MV-4-11 (cell line): ENCODE measurements at places on chromosomes 6 and 20.

DNA sequence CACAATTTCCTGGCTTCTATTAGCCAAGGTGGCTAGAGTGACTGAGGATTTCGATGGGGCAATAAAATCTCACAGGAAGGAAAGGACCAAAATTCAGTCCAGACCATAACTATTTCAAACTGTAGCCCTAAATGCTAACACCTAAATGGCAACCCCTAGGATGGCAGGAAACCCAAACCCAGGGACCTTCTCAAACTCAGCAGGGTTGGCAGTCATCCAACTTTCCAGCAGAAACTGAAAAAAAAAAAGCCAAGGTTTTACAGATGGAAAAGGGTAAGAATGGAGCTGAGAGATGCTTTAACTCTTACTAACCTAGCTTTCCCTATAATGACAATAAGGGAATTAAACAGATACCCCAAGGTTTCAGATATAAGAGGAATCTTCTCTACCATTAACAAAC lies 10.5 kb downstream of the IBTK start:
- DNase-seq: no peak

DNA sequence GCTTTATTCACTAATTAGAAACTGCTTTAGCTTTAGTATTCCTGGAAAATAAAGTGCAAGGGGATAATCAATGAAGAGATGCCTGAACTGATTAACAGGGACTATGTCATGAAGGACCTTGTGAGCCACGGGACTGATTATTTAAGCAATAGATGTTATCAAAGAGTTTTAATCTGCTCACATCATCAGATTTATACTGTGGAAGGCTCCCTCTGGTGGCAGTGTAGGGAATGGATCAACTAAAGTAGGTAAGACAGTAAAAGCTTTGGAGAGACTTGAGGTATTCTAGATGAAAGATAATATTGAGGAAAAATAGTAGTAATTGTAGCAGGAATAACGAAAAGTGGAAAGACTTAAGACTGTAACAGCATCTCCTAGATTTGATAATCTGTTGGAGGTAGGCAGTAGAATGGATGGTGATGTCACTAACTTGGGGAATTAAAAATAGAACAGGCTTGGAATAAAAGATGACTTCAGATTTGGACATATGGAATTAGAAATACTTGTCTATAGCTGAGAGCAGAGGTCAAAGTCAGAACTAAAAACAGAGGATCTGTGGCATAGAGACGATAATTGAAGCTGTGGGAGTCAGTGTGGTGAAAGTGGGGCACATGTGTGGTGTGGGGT lies 80.3 kb upstream of the HTR1E start:
- peak; percentile 25 for DNase-seq

DNA sequence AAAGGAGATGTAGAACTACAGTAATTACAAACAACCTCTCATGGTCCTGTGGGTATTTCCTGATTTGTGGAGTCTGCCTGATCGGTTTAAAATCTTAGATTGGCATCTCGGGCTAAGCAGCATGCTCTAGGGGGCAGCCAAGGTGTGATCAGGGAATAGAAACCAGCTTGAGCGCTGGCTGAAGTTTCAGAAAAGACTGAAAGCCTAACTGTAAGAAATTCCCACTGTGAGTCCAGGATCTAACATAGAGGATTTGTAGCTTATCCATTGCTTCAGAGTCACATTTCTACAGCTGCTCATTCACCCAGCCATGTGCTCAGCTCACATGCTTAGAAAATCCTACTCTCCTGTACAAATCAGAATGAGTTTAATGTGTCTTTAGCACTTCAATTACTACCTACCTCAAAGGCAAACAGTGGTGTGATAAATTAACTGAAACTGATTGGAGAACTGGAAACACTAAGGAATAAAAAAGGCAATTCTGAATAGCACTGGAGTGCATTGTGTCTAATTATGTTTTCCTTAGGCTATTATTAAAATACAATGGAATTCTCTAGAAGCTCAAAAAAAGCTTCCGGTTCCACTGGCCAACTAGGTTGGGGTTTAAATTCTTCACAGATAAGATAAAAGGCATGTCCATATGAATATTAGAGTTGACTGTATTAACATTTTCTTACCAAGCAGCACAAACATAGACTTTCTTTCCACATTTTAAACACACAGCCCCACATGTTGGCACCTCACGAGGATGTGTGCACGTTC lies 73.8 kb upstream of the MPC1 start:
- DNase-seq: no peak

DNA sequence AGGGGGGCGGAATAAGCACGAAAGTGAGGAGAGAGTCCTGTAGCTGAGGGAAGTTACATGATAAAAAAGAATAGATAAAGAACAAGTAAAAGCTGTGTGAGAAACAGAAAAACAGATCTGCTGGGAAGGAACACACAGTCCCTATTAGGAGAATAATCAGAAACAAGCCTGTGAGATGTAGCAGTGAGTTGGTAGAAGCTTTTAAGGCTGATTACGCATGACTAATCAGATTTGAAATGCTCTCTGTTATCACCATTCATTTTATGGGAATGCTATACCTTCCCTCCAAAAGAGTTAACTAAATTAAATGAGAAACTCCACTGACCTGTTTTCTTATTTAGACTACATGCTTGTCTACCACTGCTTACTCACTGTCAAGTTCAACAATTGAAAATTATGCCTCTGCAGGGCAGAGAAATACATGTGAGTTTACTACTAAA lies 15.8 kb downstream of the REPS1 start:
- no peak for DNase-seq

- no peak for DNase-seq
Measured at GRCh38 chr6:5333658-5334057, 72.3 kb downstream of the FARS2 start.

- DNase-seq: no peak
Measured at GRCh38 chr20:11207749-11208502, 534.1 kb upstream of the JAG1 start.

GRCh38 chr20:31846793-31847138 lies 1.4 kb upstream of the FOXS1 start:
- no peak for DNase-seq
